ENCODE measurements at places on chromosomes 2 and 18.

GRCh38 chr2:118056165-118056534 lies 32.1 kb upstream of the INSIG2 start:
- DNase-seq: no peak

DNA sequence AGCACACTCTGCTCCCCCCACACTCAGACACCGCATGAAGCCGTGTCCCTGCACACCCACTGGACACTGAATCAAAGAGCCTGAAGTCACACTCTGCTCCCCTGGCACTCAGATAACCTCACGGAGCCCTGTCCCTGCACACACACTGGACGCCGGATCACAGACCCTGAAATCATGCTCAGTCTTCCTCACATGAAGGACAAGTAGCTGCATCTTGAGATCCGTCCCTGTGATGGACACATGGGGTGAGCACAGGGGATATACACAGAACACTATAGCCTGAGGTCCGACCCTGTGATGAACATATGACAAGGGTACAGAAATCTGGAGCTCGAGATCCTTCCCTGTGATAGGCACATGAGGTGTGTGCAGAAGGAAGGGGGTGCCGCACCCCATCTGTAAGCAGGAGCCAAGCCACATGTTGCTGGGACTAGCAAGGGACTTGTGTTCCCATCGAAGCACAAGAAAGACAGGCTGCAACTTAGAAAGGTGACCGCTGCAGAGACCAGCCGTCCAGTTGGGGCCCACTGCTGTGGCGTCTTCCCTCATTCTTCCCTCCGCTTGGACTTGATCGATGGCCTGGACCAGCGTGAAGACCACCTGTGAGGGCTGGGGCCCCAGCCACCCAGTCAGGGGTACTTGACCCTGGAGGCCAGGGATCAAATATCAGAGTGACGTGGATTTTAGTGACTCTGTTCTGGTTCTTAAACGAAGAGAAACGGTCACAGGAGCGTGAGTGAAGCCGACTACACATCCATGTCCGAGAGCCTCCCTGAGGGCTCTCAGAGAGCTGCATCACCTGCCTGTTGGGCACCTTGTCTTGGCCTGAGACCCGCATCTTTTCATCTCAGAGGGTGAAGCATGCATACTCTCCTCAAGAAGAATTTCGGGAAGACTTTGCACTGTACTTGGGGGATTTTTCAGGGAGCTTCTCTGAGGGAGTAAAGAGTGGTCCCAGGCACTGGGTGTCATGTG lies 391.7 kb upstream of the SALL3 start:
- no peak for DNase-seq

DNA sequence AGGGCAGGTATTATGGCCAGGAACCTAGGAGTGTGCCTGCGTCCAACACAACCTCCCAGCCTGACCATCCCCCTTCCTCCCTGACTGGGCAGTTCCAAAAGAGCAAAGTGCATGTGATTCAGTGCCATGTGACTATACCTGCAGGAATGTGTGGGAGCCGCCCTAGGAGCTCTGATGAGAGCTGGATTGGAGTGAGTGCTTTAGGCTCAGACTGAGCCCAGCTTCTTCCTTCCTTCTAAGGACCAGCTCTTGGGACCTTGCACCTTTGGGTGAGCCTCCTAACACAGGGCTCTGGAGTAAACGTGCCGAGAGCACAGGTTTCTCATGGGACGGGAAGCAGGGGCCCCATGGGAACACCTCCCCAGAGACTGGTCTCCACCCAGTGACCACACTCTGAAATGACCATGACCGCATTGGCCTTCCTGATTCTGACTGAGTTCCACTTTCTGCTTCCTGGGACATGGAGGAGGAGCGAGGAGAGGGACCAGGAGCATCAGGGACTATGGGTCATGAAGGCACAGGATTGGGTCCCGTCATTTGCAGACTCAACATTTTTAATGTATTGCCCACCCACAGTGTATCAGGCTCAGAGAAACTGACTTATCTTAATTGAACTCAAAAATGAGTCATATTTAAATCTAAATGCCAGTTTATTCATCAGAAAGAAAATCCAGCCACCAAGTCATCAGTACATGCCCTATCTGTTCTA lies 87.8 kb upstream of the BCL2L11 start:
- no peak for DNase-seq

- no peak for DNase-seq
Observed at GRCh38 chr2:216497382-216498069, 1.1 kb upstream of the RPL37A start.

- DNase-seq: no peak
Observed at GRCh38 chr2:108635630-108636354, 83.5 kb upstream of the RANBP2 start.

DNA sequence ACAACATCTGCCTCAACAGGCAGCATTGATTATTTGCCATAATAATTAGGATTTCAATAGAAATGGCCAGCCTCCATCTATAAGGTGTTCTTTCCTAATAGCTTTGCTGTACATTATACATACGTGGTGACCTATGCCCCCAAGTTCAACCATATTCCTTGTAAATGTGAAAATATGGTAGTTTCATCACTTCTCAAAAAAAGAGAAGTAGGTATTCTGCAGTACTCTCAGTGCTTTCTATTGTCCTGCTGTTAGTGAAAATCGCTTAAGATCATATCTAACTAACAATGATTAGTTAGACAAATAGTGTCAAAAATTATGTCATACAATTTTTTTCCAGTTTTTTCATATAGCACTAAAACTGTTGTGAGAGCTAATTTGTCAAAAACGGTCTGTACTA lies 79.6 kb downstream of the SLC4A10 start:
- no peak for DNase-seq

DNA sequence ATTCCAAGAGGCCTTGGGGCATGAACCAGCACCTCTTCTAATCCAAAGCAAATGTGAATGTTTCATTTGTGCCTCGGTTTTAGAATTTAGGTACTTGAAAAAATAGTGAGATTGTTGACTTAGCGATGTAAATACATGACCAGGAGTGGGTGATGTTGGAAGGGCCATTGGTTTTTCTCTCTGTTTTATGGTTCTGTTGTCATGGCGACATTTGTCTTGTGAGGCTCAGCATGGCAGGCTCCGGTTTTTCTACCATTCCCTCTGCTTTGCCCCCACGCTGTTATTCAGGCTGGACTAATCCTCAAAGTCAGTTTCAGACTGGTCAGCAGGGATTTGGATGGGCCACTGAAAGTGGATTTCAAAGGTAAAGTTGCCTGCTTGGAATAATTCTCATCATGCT lies 255.4 kb downstream of the ALPK2 start:
- no peak for DNase-seq

GRCh38 chr2:211957799-211958198 lies 580.8 kb downstream of the ERBB4 start:
- no peak for DNase-seq

DNA sequence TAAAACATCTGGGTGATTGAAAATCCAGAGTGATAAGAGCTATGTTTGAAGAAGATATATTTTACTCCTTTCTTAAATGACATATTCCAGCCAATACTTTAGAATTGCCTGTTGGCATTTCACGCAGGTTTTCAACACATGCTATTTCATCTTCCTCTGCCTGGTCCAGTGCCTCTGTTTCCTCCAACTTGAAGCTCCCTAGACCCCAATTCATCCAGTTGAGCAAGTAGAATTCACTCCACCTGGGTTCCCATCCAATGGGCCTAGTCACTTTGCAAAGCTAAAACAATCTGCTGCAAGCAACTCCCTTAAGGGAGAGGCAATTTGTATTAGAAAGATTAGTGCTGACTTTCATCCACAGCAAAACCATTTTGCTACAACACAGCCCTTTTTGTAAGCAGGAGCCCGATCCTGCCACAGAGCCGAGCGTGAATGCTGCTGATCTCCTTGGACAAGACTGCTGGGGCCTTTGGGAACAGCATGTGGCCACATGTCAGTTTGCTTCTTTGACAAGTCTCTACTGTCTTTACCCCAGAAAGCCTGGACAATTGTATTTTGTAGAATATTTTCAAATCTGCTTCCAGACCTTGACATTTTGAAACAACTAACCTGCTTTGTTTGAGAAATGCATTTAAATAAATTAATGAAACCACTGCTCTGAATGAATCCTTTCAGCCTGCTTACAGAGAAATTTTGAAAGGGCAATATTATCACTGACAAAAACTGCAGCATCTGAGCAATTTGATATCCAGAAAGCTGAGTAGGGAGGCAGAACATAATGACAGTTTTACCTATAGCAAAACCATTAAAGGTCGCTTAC lies 259.1 kb downstream of the TDRD15 start:
- no peak for DNase-seq

GRCh38 chr2:66699793-66700676 lies 265.1 kb downstream of the MEIS1 start:
- no peak for DNase-seq

- DNase-seq: no peak
Observed at GRCh38 chr2:146451972-146452371, 1392.9 kb upstream of the ACVR2A start.

DNA sequence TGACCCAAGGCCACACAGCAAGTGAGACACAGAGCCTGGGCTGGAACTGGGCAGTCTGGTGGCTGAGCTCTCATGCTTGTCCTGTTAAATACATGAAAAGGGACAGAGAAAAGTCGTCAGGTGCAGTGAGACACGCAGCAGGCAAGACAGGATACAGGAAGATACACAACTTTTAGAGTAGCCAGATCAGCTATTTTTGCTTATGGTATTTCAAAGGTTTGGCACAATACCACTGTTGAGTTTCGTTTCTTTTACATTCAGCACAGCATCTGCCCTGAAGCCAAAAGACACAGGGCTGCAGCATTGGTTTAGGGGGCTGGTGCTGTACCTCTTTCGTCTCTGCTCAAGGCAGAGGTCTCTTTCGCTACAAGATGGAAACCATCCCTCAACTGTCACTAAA lies 14.0 kb downstream of the FHL2 start:
- DNase-seq: no peak

GRCh38 chr2:415986-416610 lies 128.2 kb upstream of the ALKAL2 start:
- DNase-seq: no peak

DNA sequence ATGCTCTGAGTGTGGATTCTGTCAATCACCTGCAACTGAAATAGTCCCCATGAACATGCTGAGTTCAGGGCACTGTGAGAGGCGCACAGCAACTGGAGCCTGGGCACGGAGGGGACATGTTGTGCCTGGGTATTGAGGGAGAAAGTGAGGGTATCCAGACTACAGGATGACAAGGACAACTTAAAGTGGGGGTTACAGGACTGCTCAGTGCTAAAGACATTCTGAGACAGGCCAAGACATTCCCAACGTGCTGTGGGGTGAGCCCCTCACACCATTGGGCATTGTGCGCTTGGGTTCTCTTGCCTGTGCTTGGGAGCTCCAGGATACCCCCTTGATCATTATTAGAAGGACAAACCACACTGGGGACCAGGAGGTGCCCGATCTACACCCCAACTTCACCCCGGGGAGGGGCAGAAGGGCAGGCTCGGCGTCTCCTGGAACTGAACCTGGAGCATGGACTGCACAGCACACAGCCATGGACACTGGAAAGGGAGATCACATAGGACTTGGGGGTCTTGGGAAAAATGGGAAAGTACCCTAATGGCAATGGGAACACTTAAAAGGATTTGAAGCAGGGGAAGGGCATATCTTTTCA lies 72.5 kb upstream of the HDAC4 start:
- no peak for DNase-seq

- DNase-seq: no peak
Observed at GRCh38 chr2:239704737-239705136, 303.9 kb upstream of the HDAC4 start.

GRCh38 chr18:44035554-44035953 lies 645.1 kb upstream of the SETBP1 start:
- DNase-seq: no peak

DNA sequence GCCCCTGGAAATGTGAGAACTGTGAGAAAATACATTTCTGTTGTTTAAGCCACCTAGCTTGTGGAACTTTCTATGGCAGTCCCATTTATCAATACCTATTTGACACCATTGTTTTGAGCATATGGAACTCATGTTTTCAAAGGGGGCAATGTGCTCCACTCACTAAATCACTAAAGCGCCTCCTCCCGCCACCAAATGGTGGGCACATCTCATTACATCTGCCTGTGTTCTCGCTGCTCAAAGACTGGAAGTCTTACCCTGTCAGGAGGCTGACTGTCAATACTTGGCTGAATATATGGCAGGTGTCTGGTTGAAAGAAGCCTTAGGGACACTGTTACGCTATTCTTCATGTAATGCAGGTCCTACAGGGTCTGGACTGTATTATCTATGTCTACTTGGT lies 767.7 kb downstream of the TSN start:
- no peak for DNase-seq

GRCh38 chr2:8857709-8858108 lies 20.3 kb upstream of the KIDINS220 start:
- DNase-seq: no peak

GRCh38 chr2:225165052-225165451 lies 122.8 kb upstream of the DOCK10 start:
- no peak for DNase-seq

DNA sequence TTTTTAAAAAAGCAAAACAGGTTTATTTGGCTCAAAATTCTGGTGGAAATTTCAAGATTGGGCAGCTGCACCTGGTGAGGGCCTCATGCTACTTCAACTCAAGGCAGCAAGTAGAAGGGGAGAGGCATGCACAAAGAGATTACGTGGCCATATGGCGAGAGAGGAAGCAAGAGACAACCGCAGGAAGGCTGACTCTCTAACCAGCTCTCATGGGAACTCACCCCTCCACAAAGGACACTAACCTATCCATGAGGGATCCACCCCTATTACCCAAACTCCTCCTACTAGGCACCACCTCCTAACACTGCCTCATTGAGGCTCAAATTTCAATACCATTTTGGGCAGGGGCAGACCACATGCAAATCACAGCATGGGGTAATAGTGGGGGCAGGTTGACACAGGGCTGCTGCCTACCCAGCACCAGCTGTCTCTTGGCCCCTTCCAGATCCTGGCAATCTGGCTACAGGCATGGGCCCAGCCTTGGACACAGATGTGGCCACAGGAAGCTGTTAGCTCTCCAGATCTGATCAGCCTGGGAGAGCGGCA lies 2.0 kb upstream of the CAPN10 start:
- no peak for DNase-seq

GRCh38 chr2:177548636-177549035 lies 156.1 kb downstream of the AGPS start:
- no peak for DNase-seq

GRCh38 chr18:50358844-50359243 lies 16.0 kb upstream of the SKA1 start:
- DNase-seq: no peak

DNA sequence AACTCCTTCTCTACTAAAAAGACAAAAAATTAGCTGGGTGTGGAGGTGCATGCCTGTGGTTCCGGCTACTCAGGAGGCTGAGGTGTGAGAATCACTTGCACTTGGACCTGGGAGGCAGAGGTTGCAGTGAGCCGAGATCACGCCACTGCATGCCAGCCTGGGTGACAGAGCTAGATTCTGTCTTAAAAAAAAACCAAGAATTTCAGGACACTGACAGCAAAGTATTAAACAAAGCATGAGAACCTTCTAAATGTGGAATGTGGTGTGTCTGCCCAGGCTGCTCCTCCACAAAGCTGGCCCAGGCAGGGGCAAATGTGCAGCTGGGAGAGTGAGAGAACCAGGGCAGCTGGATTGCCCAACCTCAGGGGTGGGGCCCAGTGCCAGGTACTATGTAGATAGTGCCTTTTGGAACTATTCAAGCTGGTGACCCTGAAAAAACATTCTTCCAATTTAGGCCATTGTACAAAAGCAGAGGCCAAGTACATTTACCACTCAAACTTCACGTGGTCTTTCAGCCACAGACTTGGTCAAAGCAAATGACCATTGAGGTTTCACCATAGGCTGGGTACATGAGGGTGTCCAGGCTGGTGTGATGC lies 6.7 kb upstream of the UGT1A5 start:
- no peak for DNase-seq

- DNase-seq: no peak
Observed at GRCh38 chr2:72920318-72921087, 3.2 kb downstream of the EMX1 start.

- no peak for DNase-seq
Observed at GRCh38 chr2:156088587-156088986, 243.9 kb downstream of the NR4A2 start.
